ENCODE measurements at places on chromosomes 7 and 10.

GRCh38 chr7:112144284-112145059, 61.7 kb downstream of the DOCK4 start:
- no peak overlapping the region for H3K27ac ChIP-seq
- no peaks in the 10 kb centered on the region for H3K36me3 ChIP-seq
- H3K27me3 ChIP-seq, result no peaks in the 10 kb centered on the region

GRCh38 chr7:41930538-41931262, 227.8 kb upstream of the INHBA start:
- H3K36me3 ChIP-seq, result no peaks in the 10 kb centered on the region
- H3K4me1 ChIP-seq, result no peaks in the 10 kb centered on the region
- peaks cover 5% of the 10 kb centered on the region for H3K27me3 ChIP-seq
- H3K4me3 ChIP-seq, result no peak overlapping the region
- DNase-seq, result no peak

DNA sequence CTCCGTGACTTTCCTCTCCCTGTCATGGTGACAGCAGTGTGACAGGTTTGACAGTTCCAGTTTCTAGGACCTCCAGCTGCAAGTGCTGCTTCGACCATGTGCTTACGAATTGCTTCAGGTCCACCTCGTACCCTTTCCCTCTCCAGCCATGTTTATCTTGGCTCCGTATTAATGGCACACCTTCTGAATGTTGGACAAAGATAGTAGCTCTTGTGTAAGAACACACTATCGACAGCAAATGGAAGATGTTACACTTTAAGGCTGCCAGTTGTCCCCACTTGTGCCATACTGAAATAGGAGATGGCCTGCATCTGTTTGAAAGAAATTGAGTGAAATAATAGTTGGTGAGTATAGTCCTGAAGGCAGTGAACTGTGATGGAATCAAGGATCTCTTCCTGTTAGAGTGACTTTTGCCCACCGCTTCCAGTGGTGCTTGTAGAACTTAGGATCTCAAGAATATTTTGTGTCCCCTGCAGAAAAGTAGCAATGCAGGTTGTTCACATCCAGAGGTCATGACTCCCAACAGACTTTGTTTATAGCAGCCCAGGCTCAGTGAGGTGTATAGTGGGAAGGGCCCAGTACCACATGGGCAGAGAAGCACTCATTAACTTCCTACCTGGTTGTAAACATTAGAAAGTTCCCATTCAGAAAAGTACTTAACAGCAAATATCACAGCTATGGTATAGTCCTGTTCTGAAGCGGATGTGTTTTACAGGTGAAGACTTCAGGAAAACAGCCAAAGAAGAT, 629.7 kb upstream of the GALNT17 start:
- H3K36me3 ChIP-seq, result no peaks in the 10 kb centered on the region
- no peak overlapping the region for H3K27ac ChIP-seq
- H3K4me1 ChIP-seq, result no peaks in the 10 kb centered on the region
- H3K27me3 ChIP-seq, result no peaks in the 10 kb centered on the region
- no peak overlapping the region for H3K4me3 ChIP-seq

DNA sequence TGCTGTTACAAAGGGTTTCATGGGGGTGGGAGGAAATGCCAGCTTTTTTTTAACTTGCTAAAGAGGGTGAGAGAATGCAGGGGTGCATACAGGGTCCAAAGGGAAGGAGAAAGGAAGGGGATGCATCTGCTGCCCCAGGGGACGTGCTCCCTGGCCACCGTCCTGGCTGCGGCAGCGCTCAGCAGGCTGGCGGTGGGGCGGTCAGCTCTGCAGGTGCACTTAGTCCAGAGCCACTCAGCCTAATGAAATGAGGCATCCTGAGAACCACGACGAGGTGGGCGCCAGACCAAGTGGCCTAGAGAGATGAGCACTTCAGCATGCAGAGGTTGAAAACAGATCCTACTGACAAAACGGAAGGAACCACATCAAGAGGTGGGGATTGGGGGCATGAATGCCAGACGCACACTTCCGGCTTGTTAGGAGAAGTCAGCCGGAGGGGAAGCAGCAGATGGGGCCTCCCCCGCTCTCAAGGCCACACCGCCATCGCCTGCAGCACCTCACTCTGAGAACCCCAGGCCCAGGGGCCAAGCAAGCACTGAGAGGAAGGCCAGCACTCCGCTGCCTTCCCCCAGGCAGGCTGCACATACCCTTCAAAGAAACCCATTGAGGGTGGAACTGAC, 94.5 kb downstream of the MAD1L1 start:
- DNase-seq, result peak; percentile 75
- H3K4me3 ChIP-seq, result peak overlapping the region; percentile 9
- peaks cover 4% of the 10 kb centered on the region for H3K36me3 ChIP-seq
- H3K4me1 ChIP-seq, result peaks cover 10% of the 10 kb centered on the region
- peak overlapping the region; percentile 34 for H3K27ac ChIP-seq

GRCh38 chr10:89283936-89284475, 17.8 kb upstream of the IFIT2 start:
- no peak overlapping the region for H3K4me3 ChIP-seq
- no peak overlapping the region for H3K27ac ChIP-seq
- no peaks in the 10 kb centered on the region for H3K4me1 ChIP-seq
- no peaks in the 10 kb centered on the region for H3K36me3 ChIP-seq

- no peaks in the 10 kb centered on the region for H3K4me1 ChIP-seq
- H3K36me3 ChIP-seq, result no peaks in the 10 kb centered on the region
- no peak for DNase-seq
- no peaks in the 10 kb centered on the region for H3K27me3 ChIP-seq
- no peak overlapping the region for H3K4me3 ChIP-seq
Observed at GRCh38 chr7:155948845-155949244, 136.6 kb upstream of the SHH start.

- no peak overlapping the region for H3K27ac ChIP-seq
- no peak overlapping the region for H3K4me3 ChIP-seq
- peaks cover 4% of the 10 kb centered on the region for H3K36me3 ChIP-seq
- no peaks in the 10 kb centered on the region for H3K4me1 ChIP-seq
Observed at GRCh38 chr7:150399421-150400007, 20.4 kb downstream of the ZNF775 start.

- H3K4me3 ChIP-seq, result peak overlapping the region; percentile 75
- no peaks in the 10 kb centered on the region for H3K36me3 ChIP-seq
- DNase-seq, result peak; percentile 14
- H3K27me3 ChIP-seq, result no peaks in the 10 kb centered on the region
Observed at GRCh38 chr10:24723386-24723787, 300 bp downstream of the ARHGAP21 start.

GRCh38 chr10:11230498-11231167, 213.0 kb downstream of the CELF2 start:
- H3K27me3 ChIP-seq, result no peaks in the 10 kb centered on the region
- H3K27ac ChIP-seq, result peak overlapping the region; percentile 33
- H3K36me3 ChIP-seq, result no peaks in the 10 kb centered on the region
- DNase-seq, result no peak

DNA sequence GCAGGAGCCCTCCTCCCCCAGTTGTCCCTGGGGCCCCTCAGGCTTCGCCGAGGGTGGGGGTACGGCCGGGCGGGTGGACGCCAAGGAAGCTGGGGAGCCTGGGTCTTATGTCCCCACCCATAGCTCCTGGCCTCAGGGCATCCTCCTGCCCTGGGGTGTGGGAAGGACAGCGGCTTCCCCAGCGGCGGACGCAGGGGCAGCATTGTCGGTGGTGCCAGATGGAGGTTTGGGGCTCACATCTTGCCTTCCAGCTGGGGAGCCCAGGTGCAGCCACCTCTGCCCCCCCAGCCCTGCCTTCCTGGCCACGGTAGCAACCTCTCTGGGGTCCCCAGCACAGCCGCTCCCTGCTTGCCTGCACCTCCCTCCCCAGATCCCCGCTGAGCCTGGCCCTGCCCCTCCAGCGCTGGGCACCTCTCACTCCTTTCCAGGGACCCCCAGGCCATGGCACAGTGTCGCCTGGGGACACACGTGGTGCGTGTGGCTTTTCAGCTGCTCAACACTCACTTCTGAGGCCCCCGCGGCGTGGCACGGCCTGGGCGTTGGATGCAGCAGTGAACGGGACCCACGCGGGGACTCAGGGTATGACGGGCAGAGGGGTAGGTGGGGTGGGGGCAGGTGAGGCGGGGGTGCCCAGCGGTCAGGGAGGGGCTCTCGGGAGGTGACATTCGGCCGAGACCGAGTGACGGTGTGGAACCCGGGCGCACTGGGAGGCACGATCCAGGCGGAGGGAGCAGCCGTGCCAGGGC, 53.1 kb downstream of the UNCX start:
- H3K27me3 ChIP-seq, result no peaks in the 10 kb centered on the region
- no peak overlapping the region for H3K4me3 ChIP-seq
- no peaks in the 10 kb centered on the region for H3K36me3 ChIP-seq
- H3K4me1 ChIP-seq, result peaks cover 12% of the 10 kb centered on the region

DNA sequence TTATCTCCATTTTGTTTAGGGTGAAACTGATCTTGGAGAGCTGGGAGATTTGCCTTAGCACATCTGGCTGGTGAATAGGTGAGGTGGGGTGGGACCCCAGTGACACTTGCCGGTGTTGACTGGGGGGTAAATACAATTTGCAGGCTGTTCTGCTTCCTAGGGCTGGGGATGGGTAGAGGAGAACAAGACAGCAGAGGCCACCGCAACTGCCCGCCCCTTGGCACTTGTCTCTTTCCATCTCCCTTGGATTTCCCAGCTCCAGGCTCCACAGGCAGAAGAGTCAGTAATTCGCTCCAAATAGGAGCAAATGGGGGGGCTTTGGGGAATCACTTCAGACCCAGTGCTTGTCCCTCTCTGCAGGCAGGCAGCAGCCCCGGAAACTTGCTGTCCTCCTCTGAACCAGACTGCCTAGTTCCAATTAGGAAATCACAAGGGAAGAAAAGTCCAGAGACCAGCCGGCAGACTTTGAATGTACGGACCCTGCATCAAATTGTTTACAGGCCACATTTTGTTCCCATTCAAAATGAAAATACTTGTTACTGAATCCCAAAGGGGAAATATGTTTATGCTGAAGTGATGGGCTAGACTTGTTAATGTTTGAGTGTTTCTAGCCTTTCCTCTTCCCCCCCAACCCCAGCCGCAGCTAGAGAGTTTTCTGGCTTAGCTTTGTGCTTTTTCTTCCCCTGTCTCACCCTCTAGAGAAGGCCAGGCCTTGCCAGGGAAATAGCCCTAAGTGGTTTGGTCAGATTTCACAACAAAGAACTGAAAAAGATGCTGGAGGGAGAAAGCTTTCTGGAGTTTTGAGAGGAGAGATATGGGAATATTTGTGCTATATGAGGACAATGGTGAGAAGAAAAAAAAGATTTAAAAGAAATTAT, 10.0 kb upstream of the INPP5F start:
- no peaks in the 10 kb centered on the region for H3K36me3 ChIP-seq
- H3K4me3 ChIP-seq, result no peak overlapping the region
- H3K4me1 ChIP-seq, result no peaks in the 10 kb centered on the region
- H3K27me3 ChIP-seq, result no peaks in the 10 kb centered on the region

GRCh38 chr10:59018977-59019376, 157.5 kb upstream of the PHYHIPL start:
- no peak for DNase-seq
- H3K4me1 ChIP-seq, result no peaks in the 10 kb centered on the region
- H3K27ac ChIP-seq, result no peak overlapping the region
- no peak overlapping the region for H3K4me3 ChIP-seq
- H3K27me3 ChIP-seq, result no peaks in the 10 kb centered on the region

GRCh38 chr10:29533046-29533445, 101.7 kb downstream of the SVIL start:
- no peak overlapping the region for H3K27ac ChIP-seq
- no peak for DNase-seq
- H3K4me3 ChIP-seq, result no peak overlapping the region
- H3K27me3 ChIP-seq, result no peaks in the 10 kb centered on the region

- H3K27me3 ChIP-seq, result no peaks in the 10 kb centered on the region
- H3K4me1 ChIP-seq, result no peaks in the 10 kb centered on the region
- DNase-seq, result no peak
- no peak overlapping the region for H3K27ac ChIP-seq
Observed at GRCh38 chr10:132665946-132666704, 119.8 kb downstream of the NKX6-2 start.

- H3K27ac ChIP-seq, result no peak overlapping the region
- no peaks in the 10 kb centered on the region for H3K36me3 ChIP-seq
- H3K27me3 ChIP-seq, result peaks cover 6% of the 10 kb centered on the region
- no peak for DNase-seq
Observed at GRCh38 chr7:44590910-44591309, 8.9 kb upstream of the TMED4 start.
